Lung (tissue), 17 donors: ENCODE measurements at places on chromosomes 11 and 22. TPM values are rescaled to one million over a fixed set of nuclear protein-coding genes. Genes with fewer than 3 reads are reported as not detected.
A peak's percentile ranks its signal among the peaks of the same experiment; 100 is the strongest.

GRCh38 chr11:13705710-13706109 is 37.2 kb downstream of the FAR1 start:
- no peaks in the 10 kb centered on the region for H3K4me1 ChIP-seq
- H3K4me3 ChIP-seq, result no peak overlapping the region
- H3K36me3 ChIP-seq, result peaks cover 9% of the 10 kb centered on the region
- H3K27me3 ChIP-seq, result no peaks in the 10 kb centered on the region
- no peak for DNase-seq
- no peak overlapping the region for H3K27ac ChIP-seq

DNA sequence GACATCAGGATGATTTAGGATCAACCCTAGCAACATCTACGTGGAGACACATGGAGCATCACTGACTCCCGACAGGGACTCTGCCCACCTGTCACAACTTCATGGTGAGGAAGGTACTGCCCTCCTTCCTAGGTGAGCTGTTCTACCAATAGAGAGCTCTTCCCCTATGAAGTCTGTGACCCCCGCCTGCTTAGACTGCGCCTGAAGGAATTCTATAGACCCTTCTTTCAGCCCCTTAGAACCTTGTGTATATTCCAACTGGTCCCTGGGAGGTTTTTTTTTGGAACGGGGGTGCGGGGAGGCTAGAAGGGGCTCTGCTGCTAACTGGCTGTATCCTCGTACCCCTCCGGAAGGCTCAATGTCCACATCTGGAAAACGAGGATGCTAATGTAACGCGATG is 566 bp downstream of the INTS4 start:
- H3K27me3 ChIP-seq, result no peaks in the 10 kb centered on the region
- no peak for DNase-seq
- peaks cover 5% of the 10 kb centered on the region for H3K36me3 ChIP-seq
- H3K27ac ChIP-seq, result no peak overlapping the region
- H3K4me1 ChIP-seq, result no peaks in the 10 kb centered on the region
- H3K4me3 ChIP-seq, result peak overlapping the region; percentile 72

DNA sequence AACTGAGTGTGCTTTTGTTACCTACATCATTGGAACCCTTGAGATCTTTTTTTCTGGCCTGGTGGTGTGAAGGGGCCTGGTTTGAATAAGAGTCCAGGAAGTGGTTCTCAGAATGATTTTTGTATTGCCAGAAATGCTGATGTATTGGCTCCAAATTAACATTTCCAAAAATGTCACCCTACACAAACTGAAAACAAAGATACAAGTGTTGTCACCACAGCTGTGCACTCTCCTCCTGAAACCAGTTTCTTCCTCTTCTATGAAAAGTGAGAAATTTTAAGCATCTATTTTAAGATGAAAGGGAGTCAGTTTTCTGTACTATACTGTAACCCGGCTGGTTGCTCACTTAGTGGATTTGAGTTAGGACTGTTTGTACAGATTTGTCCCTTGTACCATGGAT is 218.8 kb downstream of the PGR start:
- H3K27me3 ChIP-seq, result no peaks in the 10 kb centered on the region
- no peak overlapping the region for H3K27ac ChIP-seq
- no peaks in the 10 kb centered on the region for H3K36me3 ChIP-seq

DNA sequence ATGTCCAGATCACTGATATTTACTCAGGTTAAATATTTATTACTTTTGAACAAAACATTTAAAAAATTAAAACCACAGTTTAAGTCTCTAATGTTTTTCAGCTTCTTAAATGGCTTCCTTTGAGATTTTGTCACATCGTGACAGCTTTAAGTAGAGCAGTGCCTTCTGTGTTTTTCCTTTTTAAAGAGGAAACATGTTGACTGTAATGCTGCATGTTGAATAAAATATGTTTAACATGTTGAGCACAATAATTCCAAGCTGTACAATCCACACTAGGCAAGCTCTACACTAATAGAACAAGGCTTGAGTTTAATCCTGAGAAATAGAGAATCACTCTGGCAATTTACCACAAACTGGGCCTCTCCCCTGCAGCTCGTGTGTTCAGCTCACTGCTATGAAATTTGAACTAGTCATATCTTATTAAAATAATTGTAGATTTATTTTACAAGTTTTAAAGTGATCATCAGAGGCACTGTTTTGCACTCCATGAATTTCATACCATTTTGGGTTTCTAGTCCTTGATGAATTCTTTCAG is 368.3 kb downstream of the SOX6 start:
- H3K27me3 ChIP-seq, result no peaks in the 10 kb centered on the region
- peaks cover 12% of the 10 kb centered on the region for H3K4me1 ChIP-seq
- H3K27ac ChIP-seq, result no peak overlapping the region
- peaks cover 15% of the 10 kb centered on the region for H3K36me3 ChIP-seq
- no peak overlapping the region for H3K4me3 ChIP-seq

- no peaks in the 10 kb centered on the region for H3K4me1 ChIP-seq
- no peak overlapping the region for H3K4me3 ChIP-seq
- no peaks in the 10 kb centered on the region for H3K36me3 ChIP-seq
- no peaks in the 10 kb centered on the region for H3K27me3 ChIP-seq
Measured at GRCh38 chr22:32721328-32722180, 80.0 kb upstream of the TIMP3 start.

DNA sequence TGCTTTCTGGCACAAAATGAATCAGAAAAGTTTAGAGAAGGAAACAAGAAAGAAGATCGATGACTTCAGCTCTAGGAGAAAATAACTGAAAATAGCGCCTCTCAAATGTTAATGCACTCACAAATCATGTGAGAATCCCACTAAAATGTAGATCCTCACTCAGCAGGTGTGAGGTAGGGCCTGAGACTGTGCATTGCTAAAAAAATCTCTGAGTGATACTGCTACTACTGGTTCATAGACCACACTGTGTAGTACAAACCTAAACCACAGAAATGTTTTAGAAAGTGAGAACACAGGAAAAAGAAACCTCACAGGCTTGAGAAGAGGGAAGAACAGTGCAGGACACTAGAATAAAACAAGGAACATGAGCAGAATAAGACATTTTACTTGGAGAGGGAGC is 2.0 kb downstream of the OR8D4 start:
- no peaks in the 10 kb centered on the region for H3K36me3 ChIP-seq
- no peak overlapping the region for H3K27ac ChIP-seq
- no peaks in the 10 kb centered on the region for H3K27me3 ChIP-seq
- H3K4me1 ChIP-seq, result no peaks in the 10 kb centered on the region
- H3K4me3 ChIP-seq, result no peak overlapping the region

LMO2 gene
- total RNA-seq, result 26.6 TPM

SCGB1A1 gene
- 16.0 TPM for total RNA-seq
